SJSA1 (cell line): ENCODE measurements at places on chromosomes 1 and 21. TPM values are rescaled to one million over a fixed set of nuclear protein-coding genes. Genes with fewer than 3 reads are reported as not detected.

- DNase-seq = no peak
Measured at GRCh38 chr1:54507033-54507870, 40.8 kb upstream of the ACOT11 start.

DNA sequence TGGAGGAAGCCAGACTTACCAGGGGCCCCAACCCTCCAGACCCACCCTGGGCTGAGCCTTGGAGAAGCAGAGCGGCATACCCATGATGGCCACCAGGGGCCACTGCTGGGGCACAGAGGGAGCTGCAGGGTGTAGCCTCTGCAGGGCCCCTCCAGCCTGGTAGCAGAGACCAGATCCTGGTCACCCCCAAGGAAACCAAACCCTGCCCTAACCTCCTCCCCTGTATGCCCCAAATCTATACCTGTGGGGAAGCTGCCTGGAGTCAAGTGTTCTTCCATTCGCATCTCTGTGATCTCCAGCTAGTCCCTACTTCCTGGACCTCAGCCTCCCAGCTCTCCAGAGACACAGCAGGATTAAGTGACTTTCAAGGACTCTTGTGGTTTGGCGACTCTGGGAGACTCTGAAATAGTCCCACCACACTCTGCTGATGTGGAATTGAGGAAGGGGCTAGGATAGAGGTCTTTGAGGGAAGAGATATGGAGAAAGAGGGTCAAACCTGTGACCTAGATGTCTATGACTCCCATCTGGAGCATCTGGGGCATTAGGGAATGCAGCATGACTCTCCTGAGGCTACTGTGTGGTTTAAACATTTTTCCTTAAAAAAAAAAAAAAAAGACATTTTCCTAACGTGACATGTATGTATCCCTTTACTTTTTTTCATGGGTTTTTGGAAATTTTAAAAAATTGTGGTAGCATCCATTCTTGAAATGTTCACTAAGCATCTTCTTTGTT is 119.2 kb upstream of the IPO9 start:
- peak; percentile 72 for DNase-seq

DNA sequence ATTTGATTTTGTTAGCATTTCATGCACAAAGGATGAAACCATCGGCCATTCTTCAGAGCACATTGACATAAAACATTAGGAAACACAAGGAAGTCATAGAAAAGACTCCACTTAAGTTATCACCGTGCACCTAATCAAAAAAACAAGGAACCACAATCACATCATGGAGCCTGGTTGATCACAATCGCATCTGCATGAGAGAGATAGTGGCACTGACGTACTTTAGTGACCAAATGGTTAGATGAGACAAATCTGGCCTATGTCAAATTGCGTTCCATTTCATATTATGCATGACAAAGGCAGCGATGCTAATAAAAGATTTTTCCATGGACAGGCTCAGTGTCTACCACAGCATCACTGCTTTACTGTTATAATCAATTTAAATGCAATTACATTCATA is 571.8 kb upstream of the ADGRL2 start:
- DNase-seq = no peak

The BLACAT1 gene
- not detected in 2 replicates for total RNA-seq

- DNase-seq = no peak
Measured at GRCh38 chr1:106249810-106250209, 806.7 kb upstream of the PRMT6 start.

DNA sequence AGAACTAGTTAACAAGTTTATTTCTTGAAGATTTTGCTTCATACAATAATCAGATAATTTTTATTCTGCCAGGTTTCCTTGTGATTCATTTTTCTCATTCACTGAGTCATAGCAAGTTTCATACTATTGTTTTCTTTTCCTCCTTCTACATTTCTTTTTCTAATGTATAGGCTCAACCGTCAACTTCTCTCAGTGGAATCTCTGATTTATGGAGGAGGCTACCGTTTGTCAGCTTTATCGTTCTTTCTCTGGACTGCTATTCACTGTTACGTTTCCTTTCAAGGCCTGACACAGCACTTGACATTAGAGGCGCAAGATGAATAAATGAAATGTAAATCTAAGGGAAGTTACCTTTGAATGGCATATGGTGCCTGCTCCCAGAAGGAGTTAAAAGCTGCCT is 284.3 kb upstream of the NR5A2 start:
- DNase-seq = no peak

DNA sequence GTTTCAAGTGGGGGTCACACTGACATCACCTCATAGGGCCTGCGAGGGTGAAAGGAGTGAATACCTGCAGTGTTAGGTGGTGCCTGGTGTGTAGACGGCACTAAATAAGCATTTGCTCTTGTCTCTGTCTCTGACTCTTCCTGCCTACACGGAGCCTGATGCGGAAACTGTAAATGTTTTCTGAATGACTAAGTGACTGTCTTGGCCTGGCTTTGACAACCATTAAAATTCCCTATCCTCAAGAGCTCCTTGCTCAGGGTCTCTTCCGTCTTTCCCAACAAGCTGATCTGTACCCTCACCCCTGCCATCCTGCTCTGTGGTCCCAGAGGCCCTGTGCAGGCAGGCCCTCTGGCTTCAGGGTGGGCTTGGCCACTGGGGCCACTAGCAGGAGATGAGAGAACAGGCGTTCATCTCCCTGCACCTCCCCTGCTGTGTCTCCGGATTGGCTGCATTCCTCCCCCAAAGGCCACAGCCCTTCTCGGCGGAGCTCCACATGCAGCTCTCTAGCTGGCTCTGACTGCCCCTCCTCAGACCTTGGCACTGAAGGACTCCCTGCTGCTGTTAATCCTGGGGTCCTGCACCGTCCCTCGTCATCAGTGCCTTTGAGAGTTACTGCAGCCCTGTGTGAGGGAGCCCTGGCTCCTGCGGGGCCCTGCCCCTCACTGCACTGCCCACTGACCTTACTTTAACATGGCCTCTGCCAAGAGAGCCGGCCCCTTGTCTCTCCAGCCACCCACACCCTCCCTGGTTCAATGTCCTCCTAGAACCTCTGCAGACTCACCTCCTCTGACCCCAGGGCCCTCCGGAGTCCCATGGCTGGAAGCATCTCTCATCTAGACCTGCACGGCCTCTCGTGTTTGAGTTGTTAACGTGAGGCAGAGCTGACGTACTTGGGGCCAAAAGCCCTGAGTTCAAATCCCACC is 211.1 kb downstream of the MATN1 start:
- peak; percentile 63 for DNase-seq

- no peak for DNase-seq
Measured at GRCh38 chr1:151790940-151791651, 796 bp upstream of the TDRKH start.

- DNase-seq = peak; percentile 49
Measured at GRCh38 chr1:151612501-151613281, 841 bp downstream of the SNX27 start.

The SLC45A1 gene
- 0.44 and 2.5 TPM in 2 replicates for total RNA-seq

- peak; percentile 46 for DNase-seq
Measured at GRCh38 chr1:50983219-50983802, 13.3 kb downstream of the CDKN2C start.
